ENCODE measurements at places on chromosomes 16 and 17. TPM values are rescaled to one million over a fixed set of nuclear protein-coding genes. Genes with fewer than 3 reads are reported as not detected.

ESRP2 gene
- total RNA-seq, result 61.0 TPM

RUNDC3A gene
- total RNA-seq, result 0.32 TPM

MT1G gene
- total RNA-seq, result 23.7 TPM

KRTAP16-1 gene
- not detected for total RNA-seq

DNA sequence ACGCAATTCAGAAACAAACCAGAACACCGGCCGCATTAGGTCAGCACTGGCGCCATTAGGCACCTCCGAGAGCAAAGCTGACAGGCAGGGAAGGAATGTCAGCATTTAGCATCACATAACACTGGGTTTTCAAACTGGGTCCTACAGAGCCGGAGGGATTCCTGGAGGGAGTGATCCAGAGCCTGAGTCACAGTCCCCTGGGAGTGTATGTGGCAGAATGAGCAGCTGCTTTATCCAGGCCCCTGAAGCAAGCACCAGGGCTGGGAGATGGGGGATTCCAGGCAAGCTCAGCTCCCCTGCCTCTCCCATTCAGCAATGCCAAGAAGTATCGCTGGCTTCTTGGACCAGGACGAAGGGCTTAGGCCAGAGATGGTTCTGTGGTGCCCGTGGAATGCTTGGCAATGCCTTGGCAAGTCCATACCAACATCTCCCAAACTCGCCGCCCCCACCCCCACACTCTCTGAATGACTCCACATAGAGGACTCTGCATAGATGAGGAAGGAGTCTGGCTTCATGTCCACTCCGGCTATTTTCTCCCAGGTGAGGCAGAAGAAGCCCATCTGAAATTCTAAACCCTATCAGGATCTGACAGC, 20.4 kb downstream of the GAS7 start:
- DNase-seq, result no peak

TBX6 gene
- 1.4 TPM for total RNA-seq

DNA sequence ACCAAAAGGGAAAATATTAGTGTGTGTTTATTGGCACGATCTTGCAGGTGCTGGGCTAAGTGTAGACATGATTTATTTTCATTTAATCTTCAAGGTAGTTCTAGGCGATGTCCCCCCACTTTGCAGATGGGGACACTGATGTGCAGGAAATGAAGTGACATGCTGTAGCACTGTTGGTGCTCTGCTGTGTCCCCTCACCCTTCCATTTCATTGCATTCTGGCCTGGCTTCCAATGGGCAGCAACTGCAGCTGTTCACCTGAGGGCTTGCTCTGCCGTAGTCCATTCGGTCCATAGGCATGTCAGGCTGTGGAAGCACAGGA, 123.9 kb downstream of the PRKCB start:
- DNase-seq, result no peak

GRCh38 chr17:17236295-17237025, 508 bp downstream of the FLCN start:
- no peak for DNase-seq

DNA sequence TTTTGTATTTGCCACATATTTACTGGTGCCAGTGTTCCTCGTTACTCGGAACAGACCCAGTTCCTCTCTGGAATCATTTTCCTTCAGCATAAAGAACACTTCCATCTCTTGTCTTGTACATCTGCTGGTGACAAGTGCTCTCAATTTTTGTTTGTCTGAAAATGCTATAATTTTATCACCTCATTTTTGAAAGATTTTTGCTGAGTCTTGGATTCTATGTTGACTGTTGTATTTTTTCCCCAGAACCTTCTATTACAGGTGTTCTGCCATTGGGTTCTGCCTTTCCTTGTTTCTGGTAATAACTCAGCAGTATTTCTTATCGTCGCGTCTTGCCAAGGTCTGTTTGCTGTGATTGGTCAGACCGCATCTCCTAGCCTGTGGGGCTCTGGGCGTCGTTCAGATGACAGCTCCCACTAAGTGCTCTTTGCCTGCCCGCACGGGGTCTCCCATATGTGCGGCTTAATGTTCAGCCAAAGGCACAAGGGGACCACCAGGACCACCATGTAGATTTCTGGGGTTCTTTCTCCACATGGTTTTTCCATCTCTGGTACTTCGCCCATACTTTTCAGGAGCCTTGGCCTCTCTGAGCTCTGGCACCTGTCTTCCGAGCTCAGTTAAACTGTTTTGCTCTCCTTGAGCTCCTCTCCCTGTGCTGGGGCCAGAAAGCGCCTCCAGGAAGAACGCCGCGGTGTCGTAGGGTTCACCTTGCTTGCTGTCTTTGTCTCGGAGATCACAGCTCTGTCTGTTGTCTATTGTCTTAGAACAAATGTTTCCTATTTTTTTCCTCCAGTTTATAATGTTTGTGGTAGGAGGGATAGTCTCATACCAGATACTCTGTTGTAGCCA, 80.0 kb downstream of the METRNL start:
- DNase-seq, result no peak

- DNase-seq, result no peak
Measured at GRCh38 chr16:82535262-82535661, 91.5 kb upstream of the CDH13 start.

Data from upper lobe of right lung (tissue), 1 donor.